ENCODE measurements at places on chromosomes 16 and 17.

GRCh38 chr16:78608305-78608776 is 508.9 kb downstream of the WWOX start:
- no peak for DNase-seq

DNA sequence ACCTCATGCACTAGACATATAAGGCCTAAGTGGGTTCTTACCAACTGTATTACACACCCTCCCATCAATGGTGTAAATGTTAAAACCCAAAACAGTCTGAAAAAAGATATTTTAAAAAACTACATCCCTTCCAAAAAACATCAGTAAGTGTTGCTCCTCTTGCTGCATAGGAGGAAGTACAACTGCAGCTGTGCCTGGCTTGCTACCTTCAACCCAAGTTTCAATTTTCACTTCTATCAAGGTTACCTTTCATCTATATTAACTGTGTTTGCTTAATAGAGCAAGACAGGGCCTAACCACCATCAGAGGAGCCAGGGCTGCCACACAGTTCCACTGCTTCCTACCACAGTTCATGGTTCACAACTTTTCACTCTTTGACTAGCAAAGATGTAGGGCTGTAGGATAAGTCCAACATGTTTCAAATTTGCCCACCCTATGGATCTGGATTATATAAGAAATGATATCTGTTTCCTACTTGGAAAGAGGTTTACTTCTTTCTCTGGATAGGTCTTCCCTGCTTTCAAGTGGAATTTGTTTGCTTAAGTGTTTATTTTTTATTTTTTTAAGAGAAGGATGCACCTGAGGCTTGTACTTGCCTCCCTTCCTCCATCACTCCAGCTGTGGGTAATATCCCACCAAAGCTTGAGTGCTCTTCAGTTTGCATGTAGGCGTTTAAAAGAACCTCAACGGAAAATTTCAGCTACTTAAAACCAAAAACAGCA is 56.7 kb downstream of the GRB7 start:
- no peak for DNase-seq

DNA sequence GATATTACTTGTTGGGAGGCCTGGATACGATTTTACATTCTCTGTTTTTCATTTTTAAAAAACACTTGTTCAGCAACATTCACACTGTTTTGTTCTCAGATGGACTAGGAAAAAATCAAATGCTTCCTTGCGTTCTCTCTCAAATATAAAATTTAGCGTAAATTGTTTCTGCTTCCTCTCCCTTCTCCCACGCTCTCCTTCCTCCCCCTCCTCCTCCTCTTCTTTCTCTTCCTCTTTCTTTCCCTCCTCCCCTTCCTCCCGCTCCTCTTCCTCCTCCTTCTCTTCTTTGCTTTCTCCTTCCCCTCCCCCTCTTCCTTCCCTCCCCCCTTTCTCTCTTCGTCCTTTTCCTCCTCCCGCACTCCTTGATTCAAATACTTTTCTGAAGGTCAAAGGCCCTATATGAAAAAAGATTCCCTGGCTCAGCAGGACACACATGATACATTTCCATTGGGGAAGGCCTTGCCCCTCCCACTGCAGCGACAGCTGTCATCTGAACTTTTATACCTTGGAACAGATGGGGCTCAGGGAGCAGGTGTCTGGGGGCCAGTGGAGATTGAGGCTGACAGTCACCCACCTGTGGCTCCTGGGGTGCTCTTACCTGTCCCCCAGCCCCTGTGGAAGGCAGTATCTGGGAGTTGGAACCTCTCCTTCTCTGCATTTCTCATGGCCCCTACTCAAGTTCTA is 99.4 kb upstream of the SDK2 start:
- DNase-seq: no peak

GRCh38 chr16:12553191-12553590 is 250.5 kb downstream of the CPPED1 start:
- no peak for DNase-seq

DNA sequence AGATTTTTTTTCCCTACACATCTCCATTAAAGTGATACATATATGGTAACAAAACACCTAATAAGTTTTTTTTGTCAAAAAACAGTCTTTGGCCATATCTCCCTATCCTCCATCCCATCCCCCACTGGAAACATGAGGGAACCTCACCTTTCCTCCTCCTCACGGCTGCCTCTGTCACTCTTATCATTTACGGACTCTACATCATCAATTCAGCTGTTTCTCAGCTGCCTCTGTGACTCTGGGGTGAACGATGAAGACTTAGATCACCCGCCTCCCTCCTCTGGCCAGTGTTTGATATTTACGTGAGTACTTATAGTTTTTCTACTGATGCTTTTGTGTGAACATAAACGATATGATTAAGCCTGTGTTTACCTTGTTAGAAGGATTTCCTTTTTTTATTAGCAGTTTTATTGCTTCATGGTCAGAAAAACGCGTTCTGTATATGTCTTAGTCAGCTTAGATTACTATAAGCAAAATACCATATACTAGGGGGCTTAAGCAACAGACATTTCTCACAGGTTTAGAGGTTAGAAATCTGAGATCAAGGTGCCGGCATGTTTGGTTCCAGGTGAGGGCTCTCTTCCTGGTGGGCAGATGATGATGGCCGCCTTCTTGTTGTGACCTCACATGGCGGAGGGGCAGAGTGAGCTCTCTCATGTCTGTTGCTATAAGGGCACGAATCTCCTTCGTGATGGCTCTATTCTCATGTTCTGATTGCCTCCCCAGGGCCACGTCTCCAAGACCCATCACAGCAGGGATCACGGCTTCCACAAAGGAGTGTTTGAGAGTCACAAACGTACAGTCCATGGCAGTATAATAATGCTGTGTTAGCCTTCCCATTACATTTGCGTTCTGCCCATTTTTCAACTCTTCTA is 32.1 kb downstream of the DNAH17 start:
- DNase-seq: no peak

Data from activated CD8-positive, alpha-beta memory T cell treated with anti-CD3 and anti-CD28 coated beads, Interleukin-2, amount 50 U/mL, for 4 hours (primary cell).